ENCODE measurements at places on chromosomes 13 and 19.

GRCh38 chr13:94917824-94918223 lies 205.5 kb upstream of the SOX21 start:
- DNase-seq = no peak

GRCh38 chr19:16850133-16850532 lies 20.9 kb downstream of the SIN3B start:
- no peak for DNase-seq

DNA sequence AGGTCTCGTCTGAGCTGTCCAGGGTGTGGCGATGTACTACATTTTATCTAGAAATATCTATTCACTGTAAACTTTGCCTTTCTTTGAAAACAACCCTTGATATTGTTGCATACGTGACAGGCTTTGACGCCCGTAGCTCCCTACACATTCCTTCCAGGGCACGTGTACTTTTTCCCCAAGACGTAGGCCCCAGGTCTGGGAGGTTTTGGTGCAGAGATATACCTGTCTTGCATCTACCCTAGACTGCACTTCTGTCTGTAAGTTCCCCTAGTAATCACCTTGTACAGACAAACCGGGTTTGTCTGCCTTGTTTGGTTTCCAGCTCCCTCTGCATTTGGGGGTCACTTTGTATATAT lies 69.2 kb downstream of the ERICH6B start:
- DNase-seq = no peak

- DNase-seq = no peak
Observed at GRCh38 chr13:21568854-21569253, 35.1 kb downstream of the MICU2 start.

- DNase-seq = no peak
Observed at GRCh38 chr19:50777830-50778303, 7.6 kb downstream of the GPR32 start.

GRCh38 chr19:50490991-50491472 lies 14.4 kb upstream of the GARIN5A start:
- no peak for DNase-seq

GRCh38 chr19:3287814-3288213 lies 63.4 kb downstream of the CELF5 start:
- DNase-seq = no peak
